HepG2 (cell line): ENCODE measurements at places on chromosomes 5 and 9.

- DNase-seq: no peak
Measured at GRCh38 chr5:158898185-158899177, 201.2 kb downstream of the EBF1 start.

- no peak for DNase-seq
Measured at GRCh38 chr5:201672-202071, 10.4 kb downstream of the LRRC14B start.

GRCh38 chr5:8289779-8290178 is 420.8 kb downstream of the MTRR start:
- no peak for DNase-seq

GRCh38 chr9:7561527-7562080 is 238.0 kb downstream of the DMAC1 start:
- DNase-seq: no peak

DNA sequence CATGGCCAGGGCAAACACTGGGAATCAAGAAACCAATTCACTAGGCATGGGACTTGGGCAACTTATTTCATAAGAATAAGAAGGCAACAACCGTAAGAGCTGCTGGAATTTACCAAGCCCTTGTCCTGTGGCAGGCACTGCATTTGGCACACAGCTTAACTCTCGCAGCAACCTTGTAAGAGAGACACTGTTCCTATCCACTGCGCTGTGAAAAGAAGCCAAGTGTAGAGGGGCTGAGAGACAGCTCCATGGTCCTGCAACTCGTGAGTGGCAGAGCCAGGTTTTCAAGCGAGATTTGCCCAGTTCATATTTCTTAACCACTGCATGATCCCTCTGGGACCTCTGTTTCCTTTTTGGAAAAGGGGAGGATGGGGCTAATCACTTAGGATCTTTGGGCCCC is 129.3 kb upstream of the STC2 start:
- DNase-seq: no peak

- DNase-seq: no peak
Measured at GRCh38 chr9:25129537-25129936, 548.7 kb downstream of the TUSC1 start.

DNA sequence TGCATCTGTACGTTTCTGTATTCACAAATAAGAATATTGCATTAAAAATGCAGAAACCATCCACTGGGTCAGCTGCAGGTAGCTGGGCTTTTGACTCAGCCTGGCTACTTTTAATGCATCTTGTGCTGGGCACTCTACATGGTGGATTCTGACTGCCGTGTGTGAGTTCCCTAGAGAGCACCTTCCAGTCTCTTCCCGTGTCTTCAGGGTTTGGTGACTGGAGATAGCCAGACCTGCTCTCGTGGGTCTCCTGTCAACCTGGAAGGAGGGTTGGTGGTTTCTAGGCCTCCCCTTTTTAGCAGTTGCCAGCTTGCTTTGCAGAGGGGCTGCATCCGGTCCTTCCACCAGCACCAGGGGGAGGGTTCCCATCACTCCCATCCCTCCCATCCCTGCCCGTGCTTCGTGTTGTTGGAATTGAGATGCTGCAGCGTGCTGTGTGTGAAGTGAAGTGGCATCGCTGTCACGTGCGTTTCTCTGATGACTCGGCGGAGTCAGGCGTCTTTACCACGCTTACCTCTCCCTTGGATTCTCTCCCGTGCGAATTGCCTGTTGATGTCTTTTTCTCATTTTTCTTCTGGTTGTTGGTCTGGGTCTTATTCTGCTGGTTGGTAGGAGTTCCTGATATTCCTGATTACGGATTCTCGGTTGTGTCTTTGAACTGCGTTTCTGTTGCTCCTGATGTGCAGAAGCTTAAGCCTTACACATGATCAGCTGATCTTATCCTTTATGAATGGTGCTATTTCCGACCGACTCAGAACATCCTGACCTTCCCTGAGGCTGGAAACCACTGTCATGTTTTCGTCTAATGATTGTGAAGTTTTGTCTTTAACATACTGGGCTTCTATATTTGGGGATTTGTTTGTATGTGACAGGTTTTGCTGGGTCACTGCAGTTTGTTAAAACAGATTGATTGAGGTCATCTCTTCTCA is 16.9 kb downstream of the FBXW5 start:
- no peak for DNase-seq

DNA sequence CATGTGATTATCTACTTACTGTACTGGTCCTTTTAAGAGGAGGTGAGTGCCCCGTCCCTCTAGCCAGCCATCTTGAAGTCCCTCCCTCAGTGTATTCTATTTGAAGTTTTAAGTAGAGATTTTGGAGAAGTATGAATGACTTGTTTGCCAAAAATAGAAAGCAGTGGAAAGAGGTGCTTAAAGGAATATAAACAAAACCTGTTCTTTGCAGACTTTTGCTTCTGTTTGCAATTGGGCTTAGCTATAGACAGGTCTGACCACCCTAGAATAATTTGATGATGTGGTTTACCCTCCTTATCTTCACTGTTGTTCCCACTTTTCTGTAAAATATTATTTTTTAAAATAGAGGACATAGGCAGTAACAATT is 21.2 kb downstream of the OSMR start:
- DNase-seq: no peak

GRCh38 chr9:83299094-83299493 is 236.2 kb upstream of the RASEF start:
- no peak for DNase-seq

DNA sequence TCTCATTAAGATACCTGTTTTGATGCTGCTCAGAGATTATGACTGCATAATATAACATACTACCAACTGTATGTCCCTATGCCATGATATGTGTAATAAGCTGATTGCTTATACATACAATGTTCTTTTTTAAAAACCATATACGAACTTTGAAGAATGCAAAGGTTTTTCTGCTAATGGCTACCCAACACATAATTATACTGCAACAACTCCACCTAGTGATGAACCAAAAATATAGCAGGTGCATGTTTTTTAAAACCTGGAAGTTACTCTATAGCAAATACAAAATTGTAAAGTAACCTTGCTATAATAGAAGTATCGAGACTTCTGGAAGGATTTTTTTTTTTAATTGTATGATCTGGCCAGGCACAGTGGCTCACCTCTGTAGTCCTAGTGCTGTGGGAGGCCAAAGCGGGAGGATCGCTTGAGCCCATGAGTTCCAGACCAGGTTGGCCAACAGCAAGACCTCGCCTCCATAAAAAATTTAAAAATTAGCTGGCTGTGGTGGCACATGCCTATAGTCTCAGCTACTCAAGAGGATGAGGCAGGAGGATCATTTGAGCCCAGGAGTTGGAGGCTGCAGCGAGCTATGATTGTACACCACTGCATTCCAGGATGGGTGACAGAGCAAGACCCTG is 49.1 kb downstream of the HOMER1 start:
- no peak for DNase-seq

DNA sequence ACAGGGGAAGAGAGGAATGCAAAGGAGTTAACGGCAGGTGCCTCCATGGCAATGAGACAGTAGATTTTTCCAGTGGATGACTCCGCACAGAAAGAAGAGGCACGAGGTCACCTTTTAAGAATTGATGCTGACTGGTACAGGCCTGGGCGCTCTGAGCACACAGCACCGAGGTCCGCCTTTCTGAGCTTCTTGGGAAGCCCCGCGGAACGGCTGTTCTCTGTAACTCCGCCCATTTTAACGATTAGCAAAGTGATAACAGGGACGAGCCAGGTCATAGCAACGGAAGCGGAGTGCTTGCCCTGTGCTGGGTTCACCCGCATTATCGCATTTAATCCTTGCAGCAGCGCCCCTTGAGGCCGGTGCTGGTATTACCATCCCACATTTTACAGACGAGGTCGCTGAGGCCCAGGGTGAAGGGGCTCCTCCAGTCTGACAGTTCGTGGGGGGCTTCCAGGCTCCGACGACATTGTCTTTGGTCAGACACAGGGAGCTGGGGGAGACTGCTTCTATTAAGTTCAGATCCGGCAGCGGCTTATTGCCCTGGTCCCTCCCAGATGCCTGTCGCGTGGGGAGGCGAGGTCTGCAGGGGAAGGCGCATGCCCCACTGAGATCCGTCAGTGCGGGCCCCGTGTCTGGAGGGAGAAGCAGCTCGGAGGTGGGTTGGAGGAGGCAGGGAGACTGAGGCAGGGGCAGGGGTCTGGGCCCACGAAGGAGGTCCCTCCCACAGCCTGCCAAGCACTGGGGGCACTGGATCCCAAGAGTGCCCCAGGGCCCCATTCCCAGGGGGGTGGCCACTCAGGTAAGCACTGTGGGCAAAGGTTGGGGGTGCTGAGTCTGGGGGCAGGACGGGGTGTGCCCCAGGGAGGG is 22.3 kb upstream of the HMCN2 start:
- peak; percentile 65 for DNase-seq

DNA sequence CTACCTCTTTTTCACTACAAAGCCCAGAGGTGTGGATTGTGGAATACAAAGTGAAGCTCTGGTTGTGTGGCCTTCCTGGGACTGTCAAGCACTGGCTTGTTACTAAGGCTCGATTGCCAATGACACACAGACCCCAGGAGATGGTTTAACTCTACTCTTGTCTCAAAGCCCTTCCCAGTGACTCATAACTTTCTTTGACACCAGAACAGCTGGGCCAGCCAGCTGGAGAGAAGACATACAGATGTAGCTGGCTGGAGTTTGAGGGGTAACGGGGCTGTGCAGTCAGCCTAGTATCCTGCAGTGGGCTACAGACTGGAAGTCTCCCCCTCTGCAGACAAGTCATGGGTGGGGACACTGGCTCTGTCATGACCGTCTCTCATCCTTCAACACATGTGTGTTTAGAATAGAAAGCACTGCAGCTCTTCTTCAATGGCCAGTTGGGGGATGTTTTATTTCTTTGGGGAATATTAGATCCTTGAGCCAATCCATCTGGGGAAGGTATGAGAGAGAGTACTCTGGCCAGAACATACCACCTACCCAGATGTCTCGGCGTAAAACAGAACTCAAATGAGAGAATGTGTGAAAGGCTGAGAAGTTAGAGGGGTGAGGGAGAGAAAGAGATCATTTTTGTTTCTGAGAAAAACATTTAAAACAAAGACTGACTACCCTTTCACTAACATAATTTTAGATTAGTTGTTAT is 53.3 kb downstream of the SEMA6A start:
- no peak for DNase-seq

DNA sequence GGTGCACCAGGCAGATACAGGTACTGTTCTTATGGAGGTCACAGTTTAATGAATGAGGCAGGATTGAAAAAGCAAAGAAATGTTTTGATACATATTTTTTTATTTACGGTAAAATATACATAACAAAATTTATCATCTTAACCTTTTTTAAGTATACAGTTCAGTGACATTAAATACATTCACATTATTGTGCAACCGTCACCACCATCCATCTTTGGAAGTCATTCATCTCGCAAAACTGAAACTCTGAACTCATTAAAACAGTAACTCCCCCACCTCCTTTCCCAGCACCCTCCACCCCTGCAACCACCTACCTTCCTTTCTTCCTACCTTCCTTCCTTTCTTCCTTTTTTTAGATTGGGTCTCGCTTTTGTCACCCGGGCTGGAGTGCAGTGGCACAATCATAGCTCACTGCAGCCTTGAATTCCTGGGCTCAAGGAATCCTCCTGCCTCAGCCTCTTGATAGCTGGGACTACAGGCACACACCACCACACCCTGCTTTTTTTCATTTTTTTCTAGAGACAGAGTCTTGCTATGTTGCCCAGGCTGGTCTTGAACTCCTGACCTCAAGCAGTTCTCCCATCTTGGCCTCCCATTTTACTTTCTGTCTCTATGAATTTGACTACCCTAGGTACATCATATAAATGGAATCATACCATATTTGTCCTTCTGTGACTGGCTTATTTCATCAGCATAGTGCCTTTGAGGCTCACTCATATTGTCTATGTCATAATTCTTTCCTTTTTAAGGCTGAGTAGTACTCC is 22.5 kb upstream of the PSD2 start:
- DNase-seq: no peak

DNA sequence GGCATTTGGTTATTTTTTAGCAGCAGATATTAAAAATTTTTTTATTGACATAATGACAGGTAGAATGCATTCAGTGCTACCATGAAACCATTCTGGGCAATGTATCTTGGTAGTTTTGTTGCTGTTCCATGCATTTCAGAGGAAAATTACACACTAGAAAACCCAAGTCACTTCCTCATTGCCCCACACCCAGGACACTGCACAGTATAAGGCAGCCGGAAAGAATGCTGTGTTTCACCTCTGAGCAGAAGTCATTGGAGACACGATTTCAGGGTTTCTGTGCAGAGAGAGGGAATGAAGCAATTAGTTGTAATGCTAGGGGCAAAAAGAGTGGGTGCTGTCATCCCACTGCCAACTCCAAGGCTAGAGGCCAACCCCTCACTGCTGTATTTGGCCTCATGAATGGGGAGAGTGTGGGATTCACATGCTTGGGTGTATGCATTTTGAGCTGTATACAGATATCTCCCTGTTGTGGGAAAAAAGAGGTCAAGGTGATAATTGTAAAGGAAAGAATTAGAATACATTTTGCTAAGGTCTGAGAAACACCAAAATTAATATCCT is 290.5 kb downstream of the BNC2 start:
- DNase-seq: no peak

GRCh38 chr9:129889122-129889940 is 54.1 kb downstream of the USP20 start:
- no peak for DNase-seq

DNA sequence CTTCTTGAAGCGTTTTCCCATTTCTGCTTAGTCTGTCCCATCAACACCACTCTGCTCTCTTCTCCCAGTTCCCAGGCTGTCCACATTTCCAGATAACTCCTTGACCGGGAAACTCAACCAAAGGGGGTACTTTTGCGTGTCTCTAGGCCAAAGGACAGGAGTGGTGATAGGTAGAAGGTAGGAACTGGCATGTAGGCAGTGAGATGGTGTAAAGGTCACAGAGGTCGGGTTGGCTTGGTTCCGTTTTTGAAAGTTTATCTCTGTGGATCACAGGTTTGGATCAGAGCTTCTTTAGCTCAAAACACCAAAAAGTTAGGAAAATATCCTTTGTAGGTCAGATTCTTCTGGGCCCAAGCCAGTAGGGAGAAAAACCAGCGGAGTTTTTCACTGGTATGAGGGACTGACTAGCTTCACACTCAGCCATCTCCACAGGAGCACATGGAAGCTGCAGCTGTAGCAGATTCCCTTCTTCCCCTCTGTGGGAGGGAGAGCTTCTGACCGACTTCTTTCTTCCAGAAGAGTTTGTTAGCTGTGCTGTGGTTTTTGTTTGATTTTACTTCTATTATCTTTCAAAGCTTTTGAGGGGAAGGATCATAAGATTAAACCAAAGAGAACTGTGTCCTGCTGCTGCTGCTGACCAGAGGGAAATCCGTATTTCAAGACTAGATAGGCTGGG is 98.4 kb upstream of the DMRT1 start:
- no peak for DNase-seq

- no peak for DNase-seq
Measured at GRCh38 chr5:151862811-151863472, 61.7 kb downstream of the GLRA1 start.
